ENCODE measurements at places on chromosomes 2 and 18.

DNA sequence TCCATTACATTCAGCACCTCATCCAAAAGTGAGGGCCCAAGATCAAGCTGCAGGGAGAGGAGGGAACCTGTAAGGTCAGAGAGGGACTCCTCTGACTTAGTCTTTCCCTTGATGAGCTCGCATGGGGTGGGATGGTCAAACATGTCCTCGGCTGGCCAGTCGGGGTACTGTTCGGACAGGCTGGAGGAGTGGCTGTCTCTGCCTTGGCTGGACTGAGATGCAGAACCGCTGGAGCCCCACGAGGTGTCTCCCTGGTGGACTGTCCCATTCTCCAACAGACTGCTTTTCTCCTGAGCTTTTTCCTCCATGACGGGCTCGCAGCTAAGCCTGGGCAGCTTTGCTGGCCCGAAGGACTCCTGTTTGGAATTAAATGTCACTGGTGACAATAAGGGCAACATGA lies 25.6 kb downstream of the CDC42EP3 start:
- DNase-seq: no peak
- H3K4me3 ChIP-seq: no peak overlapping the region
- no peak overlapping the region for H3K27ac ChIP-seq
- H3K27me3 ChIP-seq: peaks cover 9% of the 10 kb centered on the region
- peaks cover 53% of the 10 kb centered on the region for H3K4me1 ChIP-seq

GRCh38 chr18:48781163-48781987 lies 169.4 kb downstream of the SMAD7 start:
- H3K4me3 ChIP-seq: peak overlapping the region; percentile 59
- H3K36me3 ChIP-seq: peaks cover 9% of the 10 kb centered on the region
- H3K27me3 ChIP-seq: peaks cover 10% of the 10 kb centered on the region

- H3K4me3 ChIP-seq: no peak overlapping the region
- H3K36me3 ChIP-seq: peaks cover 4% of the 10 kb centered on the region
- no peaks in the 10 kb centered on the region for H3K27me3 ChIP-seq
- DNase-seq: no peak
Observed at GRCh38 chr18:22977847-22978701, 44.9 kb downstream of the RBBP8 start.

- H3K27me3 ChIP-seq: no peaks in the 10 kb centered on the region
- H3K4me3 ChIP-seq: no peak overlapping the region
- H3K27ac ChIP-seq: no peak overlapping the region
- H3K4me1 ChIP-seq: peaks cover 3% of the 10 kb centered on the region
- H3K36me3 ChIP-seq: peaks cover 20% of the 10 kb centered on the region
- no peak for DNase-seq
Observed at GRCh38 chr18:8634508-8634907, 25.3 kb downstream of the RAB12 start.

DNA sequence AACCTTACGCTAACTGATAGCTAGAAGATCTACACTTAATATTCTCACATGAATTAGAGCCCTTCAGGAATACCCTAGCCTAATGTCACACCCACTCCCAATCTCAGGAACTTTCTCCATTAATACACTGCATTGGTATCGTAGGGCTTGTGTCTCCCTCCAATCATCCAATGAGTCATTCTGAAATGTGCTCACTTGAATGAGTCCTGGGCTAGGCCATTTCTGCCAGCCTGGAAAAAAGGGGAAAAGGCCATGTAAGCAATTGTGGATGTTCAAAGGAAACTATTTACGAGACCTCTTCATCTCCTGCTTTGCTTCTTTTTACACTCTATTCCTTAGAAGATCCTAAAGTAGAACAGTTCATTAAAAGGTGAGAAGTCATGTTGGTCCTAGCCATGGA lies 18.8 kb downstream of the ZEB2 start:
- no peaks in the 10 kb centered on the region for H3K27me3 ChIP-seq
- H3K4me1 ChIP-seq: peaks cover 8% of the 10 kb centered on the region
- H3K27ac ChIP-seq: no peak overlapping the region
- no peak overlapping the region for H3K4me3 ChIP-seq

GRCh38 chr2:137172162-137172561 lies 406.8 kb downstream of the THSD7B start:
- DNase-seq: no peak
- no peak overlapping the region for H3K27ac ChIP-seq
- peaks cover 14% of the 10 kb centered on the region for H3K4me1 ChIP-seq
- H3K36me3 ChIP-seq: no peaks in the 10 kb centered on the region

- H3K36me3 ChIP-seq: no peaks in the 10 kb centered on the region
- H3K27me3 ChIP-seq: peaks cover 1% of the 10 kb centered on the region
- H3K27ac ChIP-seq: no peak overlapping the region
- peaks cover 6% of the 10 kb centered on the region for H3K4me1 ChIP-seq
- DNase-seq: no peak
Observed at GRCh38 chr2:99801327-99801901, 311.6 kb upstream of the REV1 start.

DNA sequence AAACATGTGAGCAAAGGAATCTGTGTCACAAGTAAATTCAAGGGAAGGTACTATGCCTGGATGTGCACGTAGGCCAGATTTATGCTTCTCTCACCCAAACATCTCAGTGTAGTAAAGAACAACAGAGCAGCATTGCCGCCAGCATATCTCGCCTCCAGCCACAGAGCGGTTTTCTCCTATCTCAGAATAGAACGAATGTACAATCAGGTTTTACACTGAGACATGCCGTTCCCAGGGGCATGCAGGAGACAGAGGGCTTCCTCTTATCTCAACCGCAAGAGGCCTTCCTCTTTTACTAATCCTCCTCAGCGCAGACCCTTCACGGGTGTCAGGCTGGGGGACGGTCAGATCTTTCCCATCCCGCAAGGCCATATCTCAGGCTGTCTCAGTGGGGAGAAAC lies 175.3 kb downstream of the RPIA start:
- H3K27ac ChIP-seq: no peak overlapping the region

GRCh38 chr2:222797261-222797660 lies 63.6 kb upstream of the ACSL3 start:
- peaks cover 3% of the 10 kb centered on the region for H3K27me3 ChIP-seq
- H3K4me1 ChIP-seq: peaks cover 20% of the 10 kb centered on the region
- no peak overlapping the region for H3K4me3 ChIP-seq
- no peak overlapping the region for H3K27ac ChIP-seq
- no peaks in the 10 kb centered on the region for H3K36me3 ChIP-seq
- no peak for DNase-seq

GRCh38 chr2:210363261-210363660 lies 48.3 kb upstream of the MYL1 start:
- H3K27ac ChIP-seq: no peak overlapping the region
- no peaks in the 10 kb centered on the region for H3K36me3 ChIP-seq
- peaks cover 4% of the 10 kb centered on the region for H3K27me3 ChIP-seq
- DNase-seq: no peak

DNA sequence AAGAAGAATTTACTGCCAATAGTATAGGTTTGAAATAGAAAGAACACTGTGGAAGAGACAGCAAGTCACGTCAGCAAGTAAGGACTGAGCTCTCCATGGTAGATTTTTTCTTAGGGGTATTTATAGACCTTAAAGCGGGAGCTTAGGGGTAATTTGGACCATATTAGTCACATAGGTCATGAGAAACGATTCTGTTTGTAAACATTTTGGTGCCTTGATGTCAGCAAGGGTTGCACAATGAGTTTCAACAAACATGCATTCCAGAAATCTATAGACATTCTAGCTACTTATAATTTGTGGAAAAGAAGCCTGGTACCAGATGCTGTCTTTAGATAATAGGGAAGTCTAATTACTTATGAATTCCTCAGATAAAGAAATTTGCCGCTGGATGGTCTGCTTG lies 624.7 kb downstream of the TDRD15 start:
- no peak overlapping the region for H3K27ac ChIP-seq
- no peak for DNase-seq
- H3K27me3 ChIP-seq: no peaks in the 10 kb centered on the region
- no peaks in the 10 kb centered on the region for H3K4me1 ChIP-seq

DNA sequence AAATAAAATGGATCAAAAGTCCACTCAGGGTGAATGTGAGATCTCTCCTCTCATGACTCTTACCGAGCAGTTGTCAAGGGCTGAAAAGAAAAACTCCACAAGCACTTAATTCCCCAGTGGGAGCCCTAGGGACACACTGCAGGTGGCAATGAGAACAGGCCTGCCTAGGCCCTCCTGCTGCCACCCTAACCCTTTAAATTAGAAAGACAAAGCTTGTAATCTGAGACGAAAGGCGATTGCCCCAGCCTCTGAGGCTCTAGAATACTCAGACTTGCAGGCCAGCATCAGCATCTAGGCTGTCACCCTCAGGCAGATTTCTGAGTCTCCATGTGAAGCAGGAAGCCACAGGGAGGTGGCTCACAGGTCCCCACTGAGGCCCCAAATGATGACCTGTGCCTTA lies 457.0 kb upstream of the MYT1L start:
- H3K36me3 ChIP-seq: peaks cover 2% of the 10 kb centered on the region
- no peak for DNase-seq
- peaks cover 2% of the 10 kb centered on the region for H3K27me3 ChIP-seq
- H3K4me3 ChIP-seq: no peak overlapping the region

DNA sequence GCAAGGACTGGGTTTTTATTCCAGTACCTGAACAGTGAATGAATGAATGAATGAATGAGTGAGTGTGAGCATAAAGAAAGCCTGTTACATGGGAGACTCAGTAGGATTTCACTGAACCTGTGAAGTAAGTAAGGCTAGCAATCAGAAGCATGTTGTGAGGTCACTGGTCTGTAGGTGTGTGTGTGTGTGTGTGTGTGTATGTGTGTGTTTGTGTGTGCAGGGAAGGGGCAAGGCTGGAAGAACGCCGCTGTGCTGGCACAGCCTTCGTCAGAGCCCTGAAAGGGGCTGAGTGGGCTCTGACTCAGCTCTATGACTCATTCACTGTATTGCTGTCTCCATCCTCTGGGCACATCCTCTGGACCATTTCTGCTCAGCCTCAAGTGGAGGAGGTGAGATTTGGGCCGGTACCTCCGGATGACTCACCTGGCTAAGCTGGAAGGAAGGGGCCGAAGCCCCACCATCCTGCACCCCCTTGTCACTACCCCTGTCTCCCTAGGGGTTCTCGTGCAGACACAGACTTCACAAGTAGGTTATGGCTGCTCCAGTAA lies 51.4 kb upstream of the MRPL33 start:
- peaks cover 16% of the 10 kb centered on the region for H3K4me1 ChIP-seq
- no peak overlapping the region for H3K27ac ChIP-seq
- peaks cover 7% of the 10 kb centered on the region for H3K27me3 ChIP-seq
- no peak for DNase-seq
- no peak overlapping the region for H3K4me3 ChIP-seq

- H3K27me3 ChIP-seq: no peaks in the 10 kb centered on the region
- no peaks in the 10 kb centered on the region for H3K36me3 ChIP-seq
- H3K27ac ChIP-seq: no peak overlapping the region
- no peak overlapping the region for H3K4me3 ChIP-seq
Observed at GRCh38 chr2:199228887-199229819, 228.6 kb downstream of the SATB2 start.

GRCh38 chr2:223865124-223865523 lies 27.7 kb upstream of the AP1S3 start:
- H3K27me3 ChIP-seq: no peaks in the 10 kb centered on the region
- H3K27ac ChIP-seq: no peak overlapping the region
- DNase-seq: no peak
- H3K4me1 ChIP-seq: peaks cover 8% of the 10 kb centered on the region
- H3K36me3 ChIP-seq: peaks cover 5% of the 10 kb centered on the region

GRCh38 chr2:189411860-189412259 lies 29.4 kb upstream of the WDR75 start:
- H3K4me1 ChIP-seq: peaks cover 9% of the 10 kb centered on the region
- no peaks in the 10 kb centered on the region for H3K36me3 ChIP-seq
- H3K4me3 ChIP-seq: no peak overlapping the region
- H3K27ac ChIP-seq: no peak overlapping the region
- no peak for DNase-seq

- no peak overlapping the region for H3K4me3 ChIP-seq
- peaks cover 10% of the 10 kb centered on the region for H3K27me3 ChIP-seq
- DNase-seq: no peak
- H3K36me3 ChIP-seq: peaks cover 3% of the 10 kb centered on the region
Observed at GRCh38 chr2:238227587-238228032, 12.2 kb downstream of the HES6 start.

GRCh38 chr2:158546412-158547144 lies 89.8 kb downstream of the PKP4 start:
- peak overlapping the region; percentile 50 for H3K27ac ChIP-seq
- no peak overlapping the region for H3K4me3 ChIP-seq
- no peaks in the 10 kb centered on the region for H3K36me3 ChIP-seq
- H3K27me3 ChIP-seq: no peaks in the 10 kb centered on the region
- no peak for DNase-seq
- H3K4me1 ChIP-seq: peaks cover 32% of the 10 kb centered on the region

GRCh38 chr18:27214831-27215230 lies 29.7 kb upstream of the CHST9 start:
- H3K4me1 ChIP-seq: peaks cover 10% of the 10 kb centered on the region
- DNase-seq: no peak
- H3K27ac ChIP-seq: no peak overlapping the region
- no peaks in the 10 kb centered on the region for H3K36me3 ChIP-seq

GRCh38 chr2:30147196-30147714 lies 448 bp downstream of the YPEL5 start:
- H3K27me3 ChIP-seq: peaks cover 13% of the 10 kb centered on the region
- DNase-seq: peak; percentile 47
- H3K36me3 ChIP-seq: peaks cover 8% of the 10 kb centered on the region

DNA sequence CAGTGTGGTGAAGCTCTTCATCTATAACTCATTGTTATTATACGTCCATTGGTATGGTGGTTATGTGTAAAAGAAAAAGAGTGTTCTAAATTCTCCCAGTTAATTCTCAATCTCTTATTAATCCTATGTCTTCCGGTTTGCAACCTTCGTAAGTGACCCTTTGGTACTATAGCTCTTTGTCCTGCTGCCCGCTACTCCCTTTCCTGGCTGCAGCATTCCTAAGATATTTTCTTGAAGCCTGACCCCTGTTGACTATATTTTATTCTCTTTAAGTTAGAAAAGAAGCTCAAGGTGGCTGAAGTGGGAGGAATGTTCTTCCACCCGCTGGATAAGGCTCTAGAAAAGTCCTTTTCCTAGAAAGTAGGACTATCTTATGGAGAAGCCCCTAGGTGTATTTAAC lies 684.8 kb downstream of the SOCS6 start:
- H3K27me3 ChIP-seq: no peaks in the 10 kb centered on the region
- peaks cover 4% of the 10 kb centered on the region for H3K36me3 ChIP-seq
- H3K4me3 ChIP-seq: no peak overlapping the region
- H3K4me1 ChIP-seq: no peaks in the 10 kb centered on the region

DNA sequence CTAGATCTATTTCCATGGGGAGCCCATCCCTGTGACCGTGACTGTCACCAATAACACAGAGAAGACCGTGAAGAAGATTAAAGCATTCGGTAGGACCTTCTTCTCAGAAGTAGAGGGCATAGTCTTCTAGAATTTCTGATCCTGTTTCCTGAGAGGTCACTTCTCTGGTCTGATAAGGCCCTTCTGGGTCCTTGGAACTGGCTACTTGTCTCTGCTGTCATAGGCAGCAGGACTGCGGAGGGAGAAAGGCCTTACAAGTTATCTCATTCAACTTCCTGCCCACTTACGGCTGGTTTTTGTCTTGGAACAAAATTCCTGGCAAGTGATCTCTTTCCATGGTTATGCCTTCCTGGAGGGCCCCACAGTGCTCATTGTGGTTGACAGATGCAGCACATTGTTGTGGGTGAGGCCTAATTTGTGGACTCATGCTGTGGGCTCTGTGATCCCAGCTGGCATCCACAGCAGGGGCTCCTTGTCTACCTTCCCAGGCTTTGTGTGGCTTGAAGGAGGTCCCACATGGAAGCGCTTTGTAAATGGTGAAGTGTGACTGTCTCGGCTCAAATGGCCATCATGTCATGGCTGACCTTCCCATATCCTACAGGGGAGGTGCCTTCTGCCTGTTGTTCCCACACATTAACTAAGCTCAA lies 22.0 kb downstream of the SAG start:
- peak overlapping the region; percentile 10 for H3K27ac ChIP-seq
- H3K4me1 ChIP-seq: peaks cover 11% of the 10 kb centered on the region
- H3K36me3 ChIP-seq: no peaks in the 10 kb centered on the region
- H3K4me3 ChIP-seq: no peak overlapping the region
